Neuronal stem cell (in vitro differentiated cells): ENCODE measurements at places on chromosomes 5 and 9.
A peak's percentile ranks its signal among the peaks of the same experiment; 100 is the strongest.

DNA sequence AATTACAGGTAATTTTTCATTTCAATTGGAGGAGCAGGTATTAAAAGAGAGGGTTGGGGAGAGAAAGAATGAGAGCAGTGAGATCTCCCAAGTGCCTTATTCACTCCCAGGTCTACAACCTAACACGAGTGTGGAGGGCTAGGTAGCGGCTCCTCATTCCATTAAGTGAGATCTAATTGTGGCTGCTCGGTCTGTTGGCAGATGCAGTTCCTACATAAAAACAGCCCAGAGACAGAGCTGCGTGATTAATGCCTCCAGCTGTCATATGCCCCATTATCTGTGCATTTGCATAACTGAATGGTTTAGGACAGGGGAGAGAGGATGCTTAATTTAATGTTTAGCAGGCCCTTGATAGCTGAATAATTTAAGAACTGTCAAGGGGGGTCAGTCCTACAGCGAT is 100.5 kb downstream of the PSAT1 start:
- peak; percentile 0 for DNase-seq

DNA sequence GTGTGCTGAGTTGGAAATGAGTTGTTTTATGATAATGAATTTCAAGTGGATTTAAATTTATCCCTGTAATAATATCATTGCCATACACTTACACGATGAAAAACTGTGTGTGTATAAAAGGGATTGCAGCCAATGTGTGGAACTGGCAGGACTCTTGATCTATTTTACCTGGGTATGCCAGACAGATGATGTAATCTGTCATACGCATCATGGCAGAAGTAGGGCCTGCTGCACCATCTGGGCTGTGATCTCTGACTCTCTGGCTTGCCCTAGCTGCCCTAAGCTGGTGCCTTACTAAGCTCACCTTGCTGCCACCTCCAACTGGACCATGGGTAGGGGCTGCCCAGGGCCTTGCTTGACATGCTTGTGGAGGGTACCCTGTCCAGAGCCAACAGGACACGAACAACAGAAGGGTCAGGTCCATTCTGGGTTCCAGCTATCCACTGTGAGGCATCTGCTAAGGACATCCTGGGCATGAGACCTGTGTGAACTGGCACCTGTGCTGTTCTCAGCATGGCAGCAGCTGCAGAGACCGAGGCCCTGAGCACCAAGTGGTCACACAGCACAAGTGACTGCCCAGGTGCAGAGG is 184.2 kb downstream of the FSTL4 start:
- DNase-seq: no peak

- no peak for DNase-seq
These were observed 83.7 kb downstream of the VCAN start for GRCh38 chr5:83555263-83555662.

GRCh38 chr5:89065919-89066318 is 182.9 kb upstream of the MEF2C start:
- no peak for DNase-seq

DNA sequence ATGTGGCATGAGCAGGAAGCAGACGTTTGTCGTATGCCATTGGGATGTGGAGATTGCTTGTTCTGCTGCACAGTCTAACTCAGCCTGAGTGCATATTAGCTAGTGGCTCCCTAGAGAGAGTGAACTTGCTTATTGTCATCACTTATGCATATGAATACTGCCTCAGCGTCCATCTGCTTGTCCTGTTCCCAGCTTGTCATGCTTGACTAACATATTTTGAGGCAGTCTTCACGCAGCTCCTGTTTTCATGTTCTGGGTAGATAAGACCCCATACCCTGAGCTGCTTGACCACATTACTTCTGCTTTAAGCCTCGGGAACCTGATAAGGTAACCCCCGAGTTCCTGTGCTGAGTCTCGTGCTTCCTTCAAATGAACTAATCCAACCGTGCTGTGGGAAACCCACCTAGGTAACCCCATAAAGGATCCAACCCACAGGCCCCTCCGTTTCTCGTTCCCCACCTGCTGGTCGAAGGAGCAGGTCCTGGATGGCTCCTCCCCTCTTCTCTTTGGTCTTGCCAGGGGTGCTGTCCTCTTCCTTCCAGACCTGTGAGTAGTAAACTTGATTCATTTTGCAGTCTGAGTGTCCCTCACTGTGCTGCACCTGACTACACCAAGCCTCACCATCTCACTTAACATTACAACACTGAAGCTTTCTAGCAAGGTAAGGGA is 25.0 kb downstream of the ANKRD33B start:
- no peak for DNase-seq

DNA sequence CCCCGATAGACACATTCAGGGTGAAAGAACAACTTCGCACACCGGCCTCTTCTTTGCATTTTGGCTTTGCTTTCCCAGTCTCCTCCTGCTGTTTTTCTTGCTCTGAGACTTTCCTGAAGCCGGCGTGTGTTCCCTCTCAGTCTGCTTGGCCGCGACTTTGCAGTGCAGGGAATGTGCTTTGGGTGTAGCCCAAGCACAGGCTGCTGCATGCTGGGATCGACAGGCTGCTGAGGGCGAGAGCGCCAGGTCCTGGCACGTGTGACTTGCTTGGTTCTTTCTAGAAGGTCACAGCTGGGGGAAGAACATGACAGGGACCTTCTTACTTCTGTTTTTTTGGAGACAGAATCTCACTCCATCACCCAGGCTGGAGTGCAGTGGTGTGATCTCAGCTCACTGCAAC is 40.6 kb downstream of the TENT4A start:
- no peak for DNase-seq

DNA sequence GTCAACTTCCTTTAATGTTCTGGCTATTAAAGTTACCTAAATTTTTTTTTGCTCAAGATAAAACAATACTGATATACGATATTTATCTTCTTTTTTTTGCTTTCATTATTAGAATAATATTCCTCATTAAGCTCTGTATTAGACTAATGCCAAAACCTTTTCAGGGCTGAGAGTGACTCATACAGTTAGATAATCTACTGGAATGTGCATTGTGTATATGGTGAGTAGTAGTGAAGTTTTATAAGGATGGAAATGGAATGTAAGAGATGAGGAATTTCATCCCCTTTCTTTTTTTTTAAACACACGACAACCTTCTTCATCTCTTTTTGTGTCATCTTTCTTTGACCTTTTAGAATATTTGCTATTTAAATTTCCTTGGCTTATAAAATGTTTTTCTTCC is 268.6 kb downstream of the ISL1 start:
- no peak for DNase-seq

DNA sequence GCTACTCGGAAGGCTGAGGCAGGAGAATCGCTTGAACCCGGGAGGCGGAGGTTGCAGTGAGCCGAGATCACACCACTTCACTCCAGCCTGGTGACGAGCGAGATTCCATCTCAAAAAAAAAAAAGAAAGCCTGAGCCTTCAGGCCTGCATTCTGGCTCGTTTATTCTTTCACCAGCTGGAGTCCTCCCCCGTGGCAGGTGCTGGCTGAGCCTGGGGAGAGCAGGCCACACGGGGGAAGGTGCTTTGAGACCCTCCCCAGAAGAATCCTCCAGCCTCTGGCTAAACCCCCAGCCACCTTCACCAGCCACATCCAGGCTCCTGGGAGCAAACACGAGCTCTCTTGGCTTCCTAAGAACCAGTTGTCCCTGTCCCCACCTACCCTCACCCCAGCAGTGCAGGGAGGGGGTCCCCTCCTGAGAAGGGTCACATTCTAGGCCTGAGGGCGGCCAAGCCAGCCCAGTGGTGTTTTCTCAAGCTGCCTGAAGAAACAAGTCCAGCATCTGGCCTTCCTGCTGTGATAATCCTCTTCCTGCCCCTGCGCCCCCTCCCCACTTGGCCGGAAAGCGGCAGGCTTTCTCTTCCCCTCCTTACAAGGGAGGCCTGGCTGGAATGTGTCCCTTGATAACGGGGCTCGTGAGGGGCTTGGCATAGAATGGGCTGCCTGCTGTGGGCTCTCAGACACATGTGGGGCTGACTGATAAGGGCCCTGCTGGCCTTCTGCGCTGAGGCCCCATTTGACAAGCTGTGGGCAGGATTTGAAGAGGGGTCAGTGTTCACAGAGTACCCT is 41.5 kb downstream of the PLPP7 start:
- peak; percentile 63 for DNase-seq

DNA sequence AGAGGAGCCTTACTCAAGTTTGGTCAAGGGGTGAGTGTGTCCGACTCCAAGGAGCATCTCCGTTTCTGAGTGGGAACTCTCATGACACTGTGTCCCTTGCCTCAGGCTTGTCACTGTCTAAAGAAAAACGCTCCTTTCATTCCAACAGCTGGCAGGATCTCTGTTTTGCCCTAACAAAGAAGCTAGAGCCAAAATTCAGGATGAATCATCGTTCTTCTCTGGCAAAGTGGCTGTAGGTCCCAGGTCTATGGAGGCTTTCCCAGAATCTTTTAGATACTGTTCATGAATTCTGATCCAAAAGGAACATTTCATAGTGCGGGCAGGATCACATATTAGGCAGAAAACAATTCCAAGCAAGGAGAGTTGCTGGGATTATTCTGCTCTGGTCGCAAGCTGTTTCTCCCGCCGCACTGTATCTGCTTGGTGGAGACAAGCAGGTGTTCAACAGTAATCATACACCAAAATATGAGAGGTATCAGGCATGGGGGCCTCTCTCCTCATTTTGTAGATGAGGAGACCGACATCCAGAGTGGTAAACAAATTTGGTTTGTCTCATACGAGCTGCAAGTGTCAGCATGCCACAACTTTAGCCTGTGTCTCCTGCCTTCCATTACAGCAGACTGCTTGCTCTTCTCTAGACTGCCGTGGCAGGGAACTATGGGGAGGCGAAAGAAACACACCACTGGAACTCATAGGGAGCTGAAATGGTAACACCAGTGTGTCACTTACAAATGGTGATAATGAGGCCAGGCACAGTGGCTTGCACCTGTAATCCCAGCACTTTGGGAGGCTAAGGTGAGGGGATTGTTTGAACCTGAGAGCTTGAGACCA is 72.6 kb downstream of the ENTREP1 start:
- DNase-seq: no peak

- DNase-seq: no peak
These were observed 40.2 kb downstream of the YIPF5 start for GRCh38 chr5:144130306-144130705.

DNA sequence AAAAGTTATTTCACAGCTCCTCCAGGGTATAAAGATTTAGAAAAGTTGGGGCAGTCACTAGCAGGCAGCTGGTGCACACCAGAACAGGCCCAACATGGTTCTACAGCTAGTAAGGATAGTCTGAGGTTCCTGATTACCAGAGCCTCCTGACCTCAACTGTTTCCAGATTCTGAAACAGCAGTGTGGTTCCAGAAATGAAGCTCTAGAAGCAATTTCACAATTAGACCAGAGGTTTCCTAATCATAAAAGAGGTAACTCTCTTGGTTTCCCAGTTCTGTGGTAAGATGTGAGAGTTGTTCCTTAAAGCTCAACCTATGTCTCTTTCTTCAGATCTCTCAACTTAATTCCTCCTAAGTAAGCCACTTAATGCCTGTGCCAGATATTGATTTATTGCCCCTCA is 11.9 kb downstream of the AGTPBP1 start:
- no peak for DNase-seq

- peak; percentile 52 for DNase-seq
These were observed 181.5 kb upstream of the RAI14 start for GRCh38 chr5:34474573-34475021.

DNA sequence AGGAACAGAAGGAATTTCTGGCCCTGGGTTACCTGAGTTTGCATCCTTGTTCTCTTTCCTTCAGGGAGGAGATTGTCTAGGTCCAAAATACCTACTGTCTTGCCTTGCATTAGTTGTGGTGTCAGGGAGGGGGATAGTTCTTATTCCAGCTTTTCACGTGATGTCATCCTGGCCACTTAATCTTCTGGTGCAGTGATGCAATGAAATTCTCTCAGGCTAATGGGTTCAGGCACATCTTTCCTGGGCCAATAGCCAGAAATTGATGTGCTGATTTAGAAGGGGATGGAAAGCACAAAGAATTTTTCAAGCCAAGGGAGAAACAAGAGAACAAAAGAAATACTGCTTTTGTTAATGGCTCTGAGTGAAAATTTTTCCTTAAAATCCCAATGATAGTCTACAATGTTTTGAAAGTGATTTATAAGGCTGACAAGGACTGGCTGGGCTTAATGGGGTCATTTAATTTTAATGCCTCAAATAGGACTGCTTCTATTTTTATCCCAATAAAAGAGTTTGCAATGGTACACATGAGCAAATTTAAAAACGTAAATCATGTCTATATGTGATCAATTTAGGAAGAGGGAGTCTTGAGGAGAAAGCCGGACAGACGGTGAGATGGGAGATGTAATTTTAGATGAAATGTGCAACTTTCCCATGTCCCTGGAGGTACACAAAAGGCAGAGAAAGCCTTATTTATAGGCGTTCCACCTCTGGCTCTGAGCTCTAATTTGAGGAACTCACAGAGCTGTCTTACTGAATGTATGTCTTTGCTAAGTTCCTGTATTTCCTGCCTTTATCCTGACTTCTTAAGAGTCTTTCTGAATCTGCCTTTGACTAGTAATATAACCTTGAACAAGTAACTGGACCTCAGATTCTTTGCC is 89.3 kb upstream of the SV2C start:
- DNase-seq: no peak

- DNase-seq: no peak
These were observed 580.2 kb upstream of the FAM174A start for GRCh38 chr5:99955006-99955405.

- peak; percentile 14 for DNase-seq
These were observed 41.2 kb downstream of the FREM1 start for GRCh38 chr9:14868772-14869583.

- no peak for DNase-seq
These were observed 17.9 kb downstream of the CSF1R start for GRCh38 chr5:150068472-150068871.

GRCh38 chr5:158100373-158100888 is 241.5 kb upstream of the CLINT1 start:
- DNase-seq: no peak

DNA sequence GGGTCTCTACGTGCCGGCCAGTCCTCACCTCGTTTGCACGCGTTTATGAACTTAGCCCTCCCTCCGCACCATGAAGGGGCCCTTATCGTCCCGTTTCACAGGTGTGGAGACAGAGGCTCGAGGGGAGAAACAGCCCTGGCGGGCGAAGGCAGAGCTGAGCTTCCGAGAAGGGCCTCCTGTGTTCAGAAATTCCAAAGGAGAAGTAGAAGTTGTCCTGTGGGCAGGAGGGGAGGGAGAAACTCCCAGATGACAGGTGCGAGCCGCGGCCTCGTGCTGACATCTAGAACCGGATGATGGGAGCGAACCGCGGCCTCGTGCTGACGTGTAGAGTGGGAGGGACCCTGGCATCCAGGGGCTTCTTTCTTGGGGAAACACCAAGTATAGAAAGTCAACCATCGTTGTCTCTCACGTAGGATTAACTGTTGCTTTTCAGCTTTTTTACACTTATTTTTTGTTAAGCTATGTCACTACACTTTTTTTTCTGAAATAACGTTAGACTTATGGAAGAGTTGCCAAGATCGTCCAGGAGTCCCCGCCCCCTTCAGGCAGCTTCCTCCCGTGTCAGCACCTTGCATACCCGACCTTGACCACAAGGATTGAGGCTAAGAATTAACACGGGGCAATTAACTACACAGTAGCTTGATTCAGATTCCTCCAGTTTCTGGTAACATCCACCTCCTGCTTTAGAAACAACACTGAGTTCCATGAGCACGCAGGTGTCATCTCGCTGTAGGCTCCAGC is 42.8 kb upstream of the NKD2 start:
- DNase-seq: no peak
